Neuronal stem cell (in vitro differentiated cells): ENCODE measurements at places on chromosomes 2 and 18.
A peak's percentile ranks its signal among the peaks of the same experiment; 100 is the strongest.

DNA sequence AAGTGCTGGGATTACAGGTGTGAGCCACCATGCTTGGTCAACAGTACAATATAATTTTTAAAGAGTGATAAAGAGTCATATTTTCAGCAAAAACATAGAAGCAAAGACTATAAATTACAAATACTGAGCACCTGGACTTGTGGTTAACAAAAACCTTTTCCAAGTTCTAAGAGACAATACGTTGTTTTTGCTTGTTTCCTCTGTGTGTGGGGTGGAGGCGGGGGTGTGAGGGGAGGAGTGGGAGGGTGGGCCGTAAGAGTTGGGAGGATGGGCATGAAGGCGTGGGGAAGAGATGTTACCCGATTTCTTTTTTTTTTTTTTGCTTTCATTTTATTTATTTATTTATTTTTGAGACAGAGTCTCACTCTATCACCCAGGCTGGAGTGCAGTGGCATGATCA, 78.0 kb upstream of the WIPF1 start:
- no peak for DNase-seq
- H3K4me1 ChIP-seq: no peaks in the 10 kb centered on the region
- H3K27me3 ChIP-seq: no peaks in the 10 kb centered on the region
- peaks cover 65% of the 10 kb centered on the region for H3K36me3 ChIP-seq
- H3K4me3 ChIP-seq: no peak overlapping the region

- H3K4me1 ChIP-seq: peaks cover 2% of the 10 kb centered on the region
- H3K36me3 ChIP-seq: no peaks in the 10 kb centered on the region
- no peak for DNase-seq
- H3K27ac ChIP-seq: no peak overlapping the region
These were observed 637.2 kb upstream of the ZEB2 start for GRCh38 chr2:145157036-145157675.

DNA sequence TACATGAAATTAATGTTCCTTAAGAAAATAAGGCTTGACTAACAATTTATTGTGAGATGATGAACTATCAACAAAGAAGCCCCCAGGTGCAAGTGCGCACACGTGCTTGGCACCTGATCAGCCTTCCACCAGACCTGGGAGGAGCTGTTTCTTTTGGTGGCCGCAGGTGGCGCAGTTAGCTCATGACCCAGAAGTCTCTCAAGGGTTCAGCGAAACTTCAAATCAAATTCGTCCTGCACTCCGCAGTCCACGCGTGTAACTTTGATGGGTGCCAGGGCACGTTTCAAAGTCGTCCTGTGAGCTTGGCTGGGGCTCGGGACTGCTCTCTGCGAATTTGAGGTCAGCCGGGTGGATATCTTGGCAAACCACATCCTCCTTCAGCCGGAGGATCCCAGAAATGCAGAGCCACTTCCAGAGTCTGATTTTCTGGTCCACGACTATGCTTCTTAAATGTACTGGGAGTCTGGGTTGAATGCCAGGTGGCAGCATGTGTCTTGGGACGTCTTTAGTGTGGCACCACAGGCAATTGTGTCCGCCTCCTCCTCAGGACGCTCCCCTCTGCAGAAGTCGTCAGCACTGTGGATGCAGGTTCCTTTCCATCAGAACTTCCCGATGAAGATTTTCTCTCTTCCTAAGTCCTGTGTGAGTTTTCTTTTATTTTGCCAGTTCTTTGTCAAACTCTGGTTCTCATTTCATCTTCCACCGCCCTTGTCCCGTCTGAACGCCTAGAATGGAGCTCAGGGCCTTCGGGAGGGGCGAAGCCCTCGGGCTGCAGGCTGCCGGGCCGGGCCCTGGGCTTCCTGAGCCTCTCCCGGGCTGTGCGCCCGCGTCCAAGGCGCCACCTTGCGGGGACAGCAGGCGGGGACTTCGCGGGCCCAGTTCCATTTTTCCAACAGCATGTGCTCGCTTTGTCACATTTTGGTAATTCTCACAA, 61.3 kb upstream of the RAPGEF4 start:
- peak; percentile 24 for DNase-seq
- H3K27me3 ChIP-seq: no peaks in the 10 kb centered on the region
- no peaks in the 10 kb centered on the region for H3K4me1 ChIP-seq
- H3K4me3 ChIP-seq: no peak overlapping the region

DNA sequence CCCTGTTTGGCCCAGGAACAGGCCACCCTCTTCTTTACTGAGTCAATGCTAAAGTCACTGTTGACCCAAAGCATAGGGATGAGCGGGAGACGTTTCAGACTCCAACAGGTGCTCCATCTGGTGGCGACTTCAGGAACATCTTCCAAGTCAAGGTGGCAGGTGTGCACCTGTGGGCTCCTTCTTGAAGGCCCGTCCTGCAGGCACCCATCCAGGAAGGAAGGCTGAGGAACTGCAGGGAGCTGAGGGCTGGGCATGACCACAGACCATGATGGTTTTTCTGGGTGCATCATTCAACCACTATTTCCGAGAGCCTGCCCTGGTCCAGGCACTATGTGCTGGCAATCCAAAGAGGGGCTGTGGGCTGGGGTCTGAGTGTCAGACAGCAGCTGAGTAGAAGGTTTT, 142.8 kb downstream of the NDUFA10 start:
- DNase-seq: peak; percentile 32
- H3K27ac ChIP-seq: no peak overlapping the region
- H3K27me3 ChIP-seq: peaks cover 10% of the 10 kb centered on the region
- no peaks in the 10 kb centered on the region for H3K4me1 ChIP-seq
- H3K4me3 ChIP-seq: no peak overlapping the region

DNA sequence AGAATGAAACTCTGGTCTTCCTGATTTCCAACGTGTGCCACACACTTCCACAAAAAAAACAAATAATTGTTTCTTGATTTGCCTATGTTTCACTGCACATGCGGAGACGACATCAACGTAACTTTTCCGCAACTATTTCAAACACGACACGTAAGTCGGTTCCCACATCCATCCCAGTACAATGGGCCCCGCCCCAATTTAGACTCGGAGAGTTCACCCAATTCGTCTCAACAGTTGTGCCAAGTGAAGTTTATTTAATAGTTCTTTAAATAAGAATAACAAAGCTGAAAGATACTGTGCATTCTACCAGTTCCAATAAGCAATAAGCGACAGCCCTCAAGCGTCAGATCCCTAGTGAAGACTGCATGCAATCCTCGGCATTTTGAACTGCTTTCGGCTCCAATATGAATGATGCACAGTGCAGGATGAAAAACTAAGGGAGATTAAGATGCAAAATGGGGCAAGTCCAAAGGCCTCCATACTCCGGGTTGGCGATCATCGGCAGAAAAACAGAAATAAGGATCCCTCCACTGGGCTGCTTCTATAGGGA, 664 bp downstream of the CCT4 start:
- peaks cover 7% of the 10 kb centered on the region for H3K4me1 ChIP-seq
- H3K27ac ChIP-seq: peak overlapping the region; percentile 89
- peak overlapping the region; percentile 90 for H3K4me3 ChIP-seq
- H3K27me3 ChIP-seq: no peaks in the 10 kb centered on the region

DNA sequence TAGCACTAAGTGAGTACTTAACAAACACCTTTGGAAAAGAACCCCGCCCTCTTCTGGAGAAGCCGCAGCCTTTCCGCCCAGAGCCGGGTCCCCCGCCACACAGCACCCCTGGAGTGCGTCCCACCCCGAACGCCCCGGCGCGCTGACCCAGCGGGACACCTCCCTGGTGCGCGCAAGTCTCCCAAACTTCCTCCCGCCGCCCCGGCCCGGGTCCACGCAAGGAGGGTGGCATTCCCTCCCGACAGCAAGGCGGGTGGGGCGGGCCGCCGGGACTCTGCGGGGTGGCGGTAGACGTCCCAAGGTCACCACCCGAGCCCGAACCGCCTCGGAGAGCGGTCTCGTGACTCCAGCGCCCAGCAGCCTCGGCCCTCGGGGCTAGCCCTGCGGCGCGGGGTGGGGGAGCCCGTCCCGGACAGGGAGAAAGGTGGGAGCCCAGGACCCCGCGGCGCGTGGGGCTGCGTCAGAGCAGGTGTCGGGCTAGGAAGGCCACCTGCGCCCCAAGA, 598 bp downstream of the CCDC93 start:
- H3K4me1 ChIP-seq: peaks cover 7% of the 10 kb centered on the region
- H3K4me3 ChIP-seq: peak overlapping the region; percentile 63
- no peak overlapping the region for H3K27ac ChIP-seq
- no peaks in the 10 kb centered on the region for H3K27me3 ChIP-seq
- peak; percentile 17 for DNase-seq

GRCh38 chr18:26356045-26356785, 130.0 kb downstream of the TAF4B start:
- H3K4me3 ChIP-seq: no peak overlapping the region
- no peaks in the 10 kb centered on the region for H3K27me3 ChIP-seq
- no peaks in the 10 kb centered on the region for H3K4me1 ChIP-seq
- DNase-seq: no peak
- no peaks in the 10 kb centered on the region for H3K36me3 ChIP-seq
- H3K27ac ChIP-seq: no peak overlapping the region

DNA sequence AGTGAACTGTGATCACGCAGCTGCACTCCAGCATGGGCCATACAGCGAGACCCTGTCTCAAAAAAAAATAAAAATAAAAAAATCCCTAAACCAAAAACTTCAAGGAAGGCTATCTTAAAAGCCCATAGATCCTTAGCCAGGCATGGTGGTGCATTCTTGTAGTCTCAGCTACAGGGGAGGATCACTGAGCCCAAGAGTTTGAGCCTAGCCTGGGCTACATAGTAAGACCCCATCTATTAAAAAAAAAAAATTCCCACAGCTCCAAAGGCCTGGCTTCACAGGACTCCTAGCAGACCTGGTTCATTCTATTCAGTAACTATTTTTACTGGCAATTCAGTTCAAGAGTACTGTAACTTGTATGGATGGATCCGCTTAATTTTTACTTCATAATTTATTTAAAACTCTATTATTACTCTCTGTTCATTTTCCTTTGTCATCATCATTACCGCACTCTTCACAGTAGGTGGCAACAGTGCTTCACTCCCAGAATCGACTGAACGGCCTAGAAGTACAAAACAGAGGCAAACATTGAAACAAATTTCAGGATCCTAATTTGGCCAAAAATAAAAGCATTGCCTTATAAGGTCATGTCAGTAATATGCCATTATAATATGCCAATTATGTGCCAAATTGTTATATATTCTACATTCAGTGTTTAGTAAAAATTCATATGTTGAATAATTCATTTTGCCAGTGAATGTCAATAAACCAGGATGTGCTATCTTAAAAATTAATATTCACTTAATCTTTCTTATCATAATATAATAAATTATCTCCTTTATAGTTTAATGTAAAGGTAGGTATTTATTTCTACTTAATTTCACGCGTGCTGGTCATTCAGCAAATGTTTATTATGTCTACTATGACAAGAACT, 14.3 kb upstream of the STAM2 start:
- no peak overlapping the region for H3K27ac ChIP-seq
- H3K36me3 ChIP-seq: no peaks in the 10 kb centered on the region
- no peaks in the 10 kb centered on the region for H3K27me3 ChIP-seq
- H3K4me3 ChIP-seq: no peak overlapping the region
- no peaks in the 10 kb centered on the region for H3K4me1 ChIP-seq

DNA sequence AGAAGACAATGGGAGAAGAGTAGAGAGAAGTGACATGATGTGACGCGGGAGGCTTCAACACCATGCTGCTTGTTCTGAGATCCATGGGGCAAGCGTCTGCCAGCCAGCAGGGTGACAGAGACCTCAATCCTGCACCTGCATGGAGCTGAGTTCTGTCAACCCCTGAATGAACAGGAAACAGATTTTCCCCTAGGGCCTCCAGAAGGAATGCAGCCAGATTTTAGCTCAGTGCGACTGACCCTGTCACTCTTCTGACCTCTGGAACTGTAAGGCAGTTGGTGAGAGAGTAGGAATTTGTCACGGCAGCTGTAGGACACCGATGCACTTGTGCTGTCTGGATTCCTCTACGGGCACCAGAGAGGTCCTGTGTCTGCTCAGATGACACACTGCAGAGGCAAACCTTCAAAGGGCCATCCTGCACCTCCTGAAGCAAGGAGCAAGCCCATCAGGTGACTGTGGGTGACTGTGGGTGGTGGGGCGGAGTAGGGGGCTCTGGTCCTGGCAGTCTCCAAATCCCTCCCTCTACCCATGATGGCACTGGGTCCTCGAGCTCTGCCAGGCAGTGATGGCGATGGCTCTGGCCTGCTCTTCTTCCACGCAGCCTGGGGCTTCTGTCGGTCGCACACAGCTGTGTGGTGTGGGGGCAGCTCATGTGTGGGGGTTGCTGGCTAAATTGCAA, 194.3 kb upstream of the TWIST2 start:
- H3K27me3 ChIP-seq: no peaks in the 10 kb centered on the region
- no peak overlapping the region for H3K4me3 ChIP-seq
- H3K36me3 ChIP-seq: no peaks in the 10 kb centered on the region
- H3K4me1 ChIP-seq: peaks cover 10% of the 10 kb centered on the region
